ENCODE measurements at places on chromosomes 4 and X.

DNA sequence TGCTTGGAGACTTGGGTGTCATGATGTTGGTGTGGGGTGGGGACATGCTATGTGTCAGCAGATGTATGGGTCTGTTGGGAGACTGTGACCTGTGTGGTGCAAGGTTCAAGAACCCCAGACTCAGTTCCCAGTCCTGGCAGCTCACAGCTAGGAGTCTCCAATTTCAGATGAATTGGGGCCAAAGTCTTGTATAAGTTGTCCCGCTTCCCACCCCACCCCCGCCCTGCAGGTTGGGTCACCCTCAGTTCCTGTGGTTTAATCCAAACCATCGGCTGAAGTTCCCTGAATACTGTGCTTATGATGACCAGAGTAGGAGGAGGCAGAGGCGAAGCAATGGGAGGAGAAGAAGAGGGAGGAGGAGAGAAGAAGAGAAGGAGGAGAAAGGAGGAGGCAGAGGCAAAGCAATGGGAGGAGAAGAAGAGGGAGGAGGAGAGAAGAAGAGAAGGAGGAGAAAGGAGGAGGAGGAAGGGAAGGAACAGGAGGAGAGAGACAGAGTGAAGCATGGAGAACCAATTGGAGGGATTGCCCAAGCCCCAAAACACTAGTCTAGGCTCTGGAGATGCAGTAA, 112.6 kb downstream of the EFNB1 start:
- no peak for DNase-seq

DNA sequence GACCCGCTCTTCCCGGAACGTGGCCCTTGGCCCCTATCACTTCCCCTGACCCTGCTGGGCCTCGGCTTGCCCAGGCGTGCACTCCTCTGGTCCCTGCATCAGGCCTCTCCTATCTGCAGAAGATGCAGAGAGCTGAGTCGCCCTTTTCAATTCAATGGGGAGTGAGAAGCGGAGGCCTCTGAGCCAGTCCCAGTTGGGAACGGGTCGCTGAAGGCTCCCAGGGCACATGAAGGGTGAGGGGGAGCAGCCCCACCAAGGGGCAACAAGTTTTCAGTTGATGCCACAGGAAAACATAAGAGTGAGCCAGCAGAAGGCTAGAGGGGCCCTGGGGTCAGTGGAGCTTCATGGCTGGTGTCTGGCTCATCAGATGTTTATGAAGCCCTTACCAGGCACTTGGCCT, 17.1 kb downstream of the PSAPL1 start:
- no peak for DNase-seq

DNA sequence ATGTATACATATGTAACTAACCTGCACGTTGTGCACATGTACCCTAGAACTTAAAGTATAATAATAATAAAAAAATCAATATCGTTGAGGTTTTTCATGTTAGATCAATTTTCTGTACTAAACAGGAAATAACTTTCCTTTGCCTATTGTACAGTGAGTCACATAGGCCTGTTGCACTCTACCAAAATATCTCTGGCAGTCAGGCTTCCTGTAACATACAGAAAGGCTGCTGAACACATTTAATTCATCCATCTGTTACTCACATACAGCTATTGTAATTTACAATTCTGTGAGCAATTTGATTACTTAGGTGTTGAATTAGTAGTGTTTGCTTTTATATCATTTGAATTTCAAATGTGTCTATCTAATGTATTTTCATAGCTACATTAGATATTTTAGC, 427.8 kb downstream of the TMA16 start:
- DNase-seq: no peak

GRCh38 chr4:89316211-89316610, 8.6 kb upstream of the GPRIN3 start:
- DNase-seq: peak; percentile 48

GRCh38 chr4:40648131-40648530, 18.5 kb upstream of the RBM47 start:
- DNase-seq: no peak

Data from amniotic epithelial cell (primary cell).